ENCODE measurements at places on chromosomes 4 and X.

- no peak for DNase-seq
These were observed 157.3 kb upstream of the TET2 start for GRCh38 chr4:104989371-104989770.

GRCh38 chrX:99073551-99073950 lies 1336.5 kb downstream of the PCDH19 start:
- DNase-seq: no peak

- no peak for DNase-seq
These were observed 154.3 kb upstream of the EDNRA start for GRCh38 chr4:147326591-147326990.

GRCh38 chr4:152206646-152207377 lies 329.1 kb downstream of the FBXW7 start:
- no peak for DNase-seq

DNA sequence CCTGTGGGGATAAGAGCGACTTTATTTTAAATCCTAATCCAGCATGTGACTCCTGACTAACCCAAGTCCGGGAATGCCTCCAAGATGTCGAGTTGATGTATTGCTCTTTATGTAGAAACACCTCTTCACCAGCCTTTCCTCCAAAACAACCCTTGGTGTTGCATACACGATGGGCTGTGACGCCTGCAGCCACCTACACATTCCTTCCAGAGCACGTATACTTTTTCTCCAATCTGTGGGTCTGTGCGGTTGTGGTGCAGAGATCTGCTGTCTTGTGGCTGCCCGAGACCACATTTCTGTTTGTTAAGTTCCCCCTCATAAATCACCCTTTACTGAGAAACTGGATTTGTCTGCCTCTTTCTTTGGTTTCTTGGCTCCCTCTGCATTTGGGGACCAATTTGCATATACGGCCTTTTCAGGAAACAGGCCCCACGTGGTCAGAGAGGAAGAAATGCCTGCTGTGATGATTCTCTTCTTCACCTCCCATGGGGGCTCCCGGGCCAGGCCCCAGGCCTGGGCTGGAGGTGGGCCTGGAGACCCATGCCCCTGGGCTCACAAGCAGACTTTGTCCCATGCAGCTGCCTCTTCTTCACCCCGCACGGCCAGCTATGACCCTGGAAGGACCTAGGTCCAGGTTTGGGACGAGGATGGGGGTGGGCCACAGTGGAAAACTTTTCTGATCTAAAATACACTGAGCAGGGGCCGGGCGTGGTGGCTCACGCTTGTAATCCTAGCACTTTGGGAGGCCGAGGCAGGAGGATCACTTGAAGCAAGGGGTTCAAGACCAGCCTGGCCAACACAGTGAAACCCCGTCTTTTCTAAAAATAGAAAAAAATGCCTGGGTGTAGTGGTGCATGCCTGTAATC lies 21.4 kb upstream of the AFAP1 start:
- no peak for DNase-seq

- no peak for DNase-seq
These were observed 517.1 kb downstream of the PCDH7 start for GRCh38 chr4:31237233-31237632.

- DNase-seq: no peak
These were observed 24.7 kb downstream of the PACRGL start for GRCh38 chr4:20724915-20725314.

- DNase-seq: no peak
These were observed 379.7 kb downstream of the SPRY1 start for GRCh38 chr4:123776267-123776666.

DNA sequence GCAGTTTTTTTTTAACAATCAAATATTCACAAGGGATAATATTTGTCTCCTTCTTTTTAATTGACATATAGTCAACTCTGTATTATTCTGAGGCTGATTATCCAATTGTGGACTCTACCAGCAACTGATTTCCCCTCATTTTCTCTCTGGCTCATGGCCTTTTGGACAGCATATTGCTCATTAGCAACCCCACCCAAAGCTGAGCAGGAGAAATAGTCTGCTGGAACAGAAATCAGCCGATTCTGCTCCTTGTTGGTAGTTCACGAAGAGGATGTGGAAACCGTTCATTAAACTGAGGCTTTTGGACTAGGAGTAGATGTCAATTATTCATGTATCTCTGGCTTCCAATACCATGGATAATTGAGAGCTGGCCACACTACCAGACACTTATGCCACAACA lies 428.4 kb upstream of the INTU start:
- DNase-seq: no peak

- no peak for DNase-seq
These were observed 187.9 kb downstream of the EPHA5 start for GRCh38 chr4:65482410-65482809.

- no peak for DNase-seq
These were observed 465 bp downstream of the EMD start for GRCh38 chrX:154379569-154379951.

- no peak for DNase-seq
These were observed 120.4 kb upstream of the STS start for GRCh38 chrX:7027071-7027470.
